ENCODE measurements at places on chromosomes 12 and 14.
A peak's percentile ranks its signal among the peaks of the same experiment; 100 is the strongest.

DNA sequence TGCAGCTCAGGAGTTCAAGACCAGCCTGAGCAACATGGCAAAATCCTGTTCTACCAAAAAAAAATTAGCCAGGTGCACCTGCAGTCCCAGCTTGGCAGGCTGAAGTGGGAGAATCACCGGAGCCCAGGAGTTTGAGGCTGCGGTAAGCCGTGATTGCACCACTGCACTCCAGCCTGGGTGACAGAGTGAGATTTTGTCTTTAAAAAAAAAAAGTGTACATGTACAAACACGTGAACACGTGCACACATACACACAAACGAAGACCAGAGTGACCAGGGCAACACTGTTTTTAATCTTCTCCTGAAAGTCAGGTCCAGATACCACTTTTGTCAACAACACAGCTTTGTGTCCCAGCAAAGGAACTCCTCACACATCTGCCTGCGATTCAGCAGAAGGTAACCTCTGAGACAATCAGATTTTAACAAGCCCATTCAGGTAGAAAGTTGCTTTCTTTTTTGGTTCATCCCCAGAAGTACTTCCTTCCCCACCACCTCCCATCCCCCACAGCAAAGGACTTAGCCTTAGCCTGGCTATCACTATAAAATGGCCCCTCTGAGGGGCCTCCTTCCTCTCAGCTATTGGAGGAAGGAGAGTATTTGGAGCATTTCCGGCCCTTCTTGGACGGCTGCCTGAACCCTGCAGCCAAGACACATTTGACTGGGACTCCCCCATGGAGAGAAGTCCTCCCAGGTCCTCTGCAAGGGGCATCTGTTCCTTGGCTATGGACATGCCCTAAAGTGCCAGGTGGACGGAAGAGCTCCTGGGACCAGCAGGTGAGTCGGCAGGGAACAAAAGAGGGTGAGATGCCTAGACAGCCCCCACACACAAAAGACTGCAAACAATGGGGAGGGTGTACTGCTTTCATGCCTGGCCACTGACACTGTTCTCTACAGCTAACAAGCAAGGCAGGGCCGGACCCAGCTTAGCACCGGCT lies 9.8 kb downstream of the CTDSP2 start:
- DNase-seq = peak; percentile 34

DNA sequence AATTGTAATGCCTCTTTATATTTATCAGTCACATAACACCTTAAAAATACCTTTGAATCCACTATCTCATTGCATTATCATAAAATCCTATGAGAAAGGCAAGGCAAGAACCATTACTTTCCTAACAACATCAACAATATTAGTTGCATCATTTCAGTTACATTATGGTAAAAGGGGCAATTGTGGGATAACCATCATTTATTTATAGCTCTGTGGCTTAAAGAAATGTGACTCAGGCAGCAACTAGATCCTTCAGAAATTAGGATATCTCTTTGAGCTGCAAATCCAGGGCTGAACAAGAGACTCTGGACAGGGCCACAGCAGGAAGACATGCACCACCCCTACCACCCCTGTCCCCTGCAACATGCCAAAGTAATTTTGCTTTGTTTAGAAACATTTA lies 36.4 kb downstream of the EPS8 start:
- DNase-seq = no peak

DNA sequence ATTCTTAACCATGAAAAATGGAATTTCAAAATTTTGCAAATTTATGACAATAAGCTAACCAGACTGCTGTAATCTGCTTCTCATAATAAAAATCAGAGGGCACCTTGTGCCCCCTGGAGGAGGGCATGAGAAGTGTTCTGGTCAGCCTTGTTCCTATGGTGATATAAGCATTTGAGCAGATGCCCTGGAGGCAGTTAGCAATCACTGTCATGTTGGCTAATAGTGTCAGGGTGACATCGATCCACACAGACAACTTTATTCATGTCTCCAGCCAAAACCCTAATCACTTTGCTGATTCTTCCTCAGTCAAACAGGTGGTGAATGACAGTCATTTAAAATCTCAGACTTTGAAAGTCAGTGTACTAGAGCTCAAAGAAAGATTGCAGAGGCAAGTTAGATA lies 943.0 kb downstream of the GALC start:
- DNase-seq = no peak

GRCh38 chr14:92880851-92881250 lies 42.1 kb upstream of the CHGA start:
- no peak for DNase-seq

GRCh38 chr14:26887847-26888246 lies 290.0 kb upstream of the NOVA1 start:
- DNase-seq = no peak

DNA sequence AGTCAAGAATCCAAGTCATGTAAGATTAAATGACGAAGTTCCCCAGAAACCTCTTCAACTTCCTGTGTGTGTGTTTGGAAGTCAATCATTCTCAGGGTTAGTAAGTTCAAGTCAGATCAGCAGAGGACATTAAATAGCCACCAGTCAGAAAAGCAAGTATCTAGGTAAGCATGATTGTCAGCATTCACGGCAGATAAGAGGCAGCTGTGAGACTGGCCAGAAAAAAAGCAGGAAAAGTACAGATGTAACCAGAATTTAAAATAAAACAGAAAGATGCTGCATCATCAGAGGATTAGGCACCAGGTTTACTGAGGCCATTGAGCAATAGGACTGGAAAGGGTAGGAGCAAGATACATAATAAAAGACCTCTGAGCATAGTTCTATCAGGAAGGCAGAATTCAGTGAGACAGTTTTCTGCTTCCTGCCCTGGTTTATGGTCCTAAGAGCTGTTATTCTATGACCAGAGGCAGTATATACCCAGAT lies 606.9 kb downstream of the FSCB start:
- DNase-seq = no peak

DNA sequence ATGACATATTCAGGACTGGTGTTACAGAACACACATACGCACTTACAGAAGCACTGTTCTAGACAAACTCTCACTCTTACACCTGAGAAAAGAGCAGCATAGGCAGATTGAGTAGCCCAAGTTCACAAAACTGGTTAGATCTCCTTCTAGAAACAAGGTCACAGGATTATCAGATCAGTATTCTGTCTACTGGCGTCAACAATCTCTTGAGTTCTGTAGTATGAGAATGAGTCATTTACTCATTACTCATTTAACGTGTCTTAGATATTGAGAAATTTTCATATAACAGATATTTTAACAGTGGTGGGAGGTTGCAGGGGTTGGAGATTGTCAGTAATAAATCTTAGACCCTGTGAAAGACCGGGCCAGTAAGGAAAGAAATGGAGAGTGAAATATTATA lies 2.8 kb upstream of the TSPAN8 start:
- no peak for DNase-seq

DNA sequence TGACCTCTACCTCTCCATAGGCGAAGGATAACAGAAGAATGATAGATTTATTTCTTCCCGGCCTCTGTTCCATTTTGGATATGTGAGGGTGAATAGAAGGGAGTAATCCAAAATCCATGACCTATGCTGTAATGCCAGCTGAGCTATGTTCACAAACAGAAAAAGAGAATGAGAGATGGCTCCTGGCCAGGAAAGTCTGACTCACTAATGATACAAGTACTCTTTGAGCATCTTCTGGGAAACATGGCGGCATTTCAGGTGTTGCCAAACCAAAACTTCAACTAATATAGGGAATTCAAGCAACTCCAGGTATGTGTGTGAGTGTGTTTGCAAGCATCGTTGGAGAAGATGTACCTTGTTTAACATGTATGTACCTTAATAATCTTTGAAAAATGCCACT lies 55.1 kb downstream of the MED13L start:
- DNase-seq = peak; percentile 35

- no peak for DNase-seq
These were observed 1795.5 kb upstream of the FLRT2 start for GRCh38 chr14:83734431-83734830.

DNA sequence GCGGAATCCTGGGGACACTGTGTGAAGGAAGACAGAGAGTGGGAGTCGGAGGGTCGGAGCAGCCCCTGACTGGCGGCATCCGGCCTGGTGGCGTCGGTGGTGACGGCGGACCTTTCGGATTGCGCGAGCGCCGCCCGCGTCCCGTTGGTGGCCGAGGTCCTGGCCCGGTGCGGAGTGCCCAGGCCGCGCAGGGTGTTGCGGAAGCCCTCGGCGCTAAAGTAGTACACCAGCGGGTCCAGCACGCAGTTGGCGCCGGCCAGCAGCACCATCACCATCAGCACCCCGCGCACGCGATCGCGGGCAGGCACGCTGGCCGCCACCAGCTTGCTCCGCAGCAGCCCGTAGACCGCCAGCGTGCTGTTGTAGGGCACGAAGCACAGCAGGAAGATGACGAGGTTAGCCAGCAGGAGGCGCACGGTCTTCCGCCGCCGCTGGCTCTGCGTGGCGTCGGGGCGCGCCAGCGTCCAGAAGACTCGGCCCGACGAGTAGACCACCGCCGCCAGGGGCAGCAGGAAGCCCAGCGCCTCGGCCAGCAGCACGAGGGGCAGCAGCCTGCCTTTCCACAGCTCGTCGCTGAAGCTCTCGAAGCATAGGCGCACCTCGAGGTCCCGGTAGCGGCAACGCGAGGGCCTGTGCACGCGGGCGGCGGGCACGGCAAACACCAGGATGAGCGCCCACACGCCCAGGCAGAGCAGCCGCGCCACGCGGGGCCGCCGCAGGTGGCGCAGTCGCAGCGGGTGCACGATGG lies 13.1 kb upstream of the CHD4 start:
- DNase-seq = no peak

DNA sequence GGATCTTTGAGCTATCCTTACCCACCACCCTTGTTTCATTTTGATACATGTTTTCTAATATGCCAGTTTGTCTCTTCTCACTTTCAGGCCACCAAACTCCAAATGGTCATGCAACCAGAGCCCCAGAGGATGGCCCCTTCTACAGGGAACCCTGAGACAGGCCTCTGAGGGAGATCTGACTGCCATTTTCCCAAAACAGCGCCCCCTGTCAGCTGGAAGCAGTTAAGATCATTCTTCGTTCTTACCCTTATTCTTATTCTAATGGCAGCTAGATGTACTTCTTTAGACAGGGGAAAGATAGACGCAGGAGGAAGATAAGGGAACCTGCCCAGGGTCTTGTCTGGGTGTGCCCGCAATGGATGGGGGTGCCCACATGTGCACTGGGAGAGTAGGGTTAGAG lies 38.4 kb downstream of the C12orf56 start:
- DNase-seq = no peak

DNA sequence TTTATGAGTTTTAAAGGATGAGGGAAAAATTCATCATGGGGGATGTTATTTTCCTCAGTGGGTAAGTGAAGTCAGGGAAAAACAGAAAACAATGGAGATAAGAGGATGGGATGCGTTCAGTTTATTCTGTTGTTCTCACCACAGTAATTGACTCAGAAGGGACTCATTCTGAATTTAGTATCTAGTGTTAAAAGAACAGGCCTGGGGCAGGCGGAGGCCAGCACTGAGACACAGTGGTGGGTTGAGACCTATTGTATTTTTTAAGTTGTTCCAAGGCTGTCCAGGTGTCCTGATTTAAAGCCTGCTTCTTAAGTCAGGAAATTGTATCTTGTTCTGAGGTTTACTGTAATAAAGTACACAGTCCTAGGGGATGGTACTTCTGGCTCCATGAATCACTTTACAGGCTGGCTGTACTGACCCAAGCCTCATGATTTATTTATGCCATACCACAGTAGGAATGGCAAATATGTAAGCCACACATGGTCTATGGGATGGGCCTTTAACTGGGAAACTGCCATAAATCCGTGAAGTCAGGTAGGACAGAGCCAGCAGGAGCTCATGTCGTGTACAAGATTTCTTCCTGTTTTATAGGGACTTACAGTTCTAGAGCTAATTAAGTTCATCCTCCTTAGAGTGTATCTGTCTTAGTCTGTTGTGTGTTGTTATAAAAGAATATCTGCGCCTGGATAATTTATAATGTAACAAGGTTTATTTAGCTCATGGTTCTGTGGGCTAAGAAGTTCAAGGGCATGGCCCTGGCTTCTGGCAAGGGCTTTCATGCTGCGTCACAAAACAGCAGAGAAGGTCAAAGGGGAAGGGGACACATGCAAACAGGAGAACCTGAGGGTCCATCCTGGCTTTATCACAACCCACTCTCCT lies 244.1 kb downstream of the FBXL14 start:
- no peak for DNase-seq

- no peak for DNase-seq
These were observed 412.6 kb downstream of the TMEM121 start for GRCh38 chr14:105938959-105939358.

DNA sequence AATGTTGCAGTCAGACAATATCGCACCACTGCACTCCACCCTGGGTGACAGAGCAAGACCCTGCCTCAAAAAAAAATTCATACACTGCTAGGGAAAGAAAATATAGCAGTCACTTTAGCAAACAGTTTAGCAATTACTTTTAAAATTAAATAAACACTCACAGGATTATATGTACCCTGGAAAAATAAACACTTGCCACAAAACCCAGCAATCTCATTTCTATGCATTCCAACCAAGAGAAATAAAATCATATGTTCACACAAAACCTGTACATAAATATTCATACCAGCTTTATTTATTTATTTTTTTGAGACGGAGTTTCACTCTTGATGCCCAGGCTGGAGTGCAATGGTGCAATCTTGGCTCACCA lies 20.2 kb downstream of the ATXN2 start:
- no peak for DNase-seq

DNA sequence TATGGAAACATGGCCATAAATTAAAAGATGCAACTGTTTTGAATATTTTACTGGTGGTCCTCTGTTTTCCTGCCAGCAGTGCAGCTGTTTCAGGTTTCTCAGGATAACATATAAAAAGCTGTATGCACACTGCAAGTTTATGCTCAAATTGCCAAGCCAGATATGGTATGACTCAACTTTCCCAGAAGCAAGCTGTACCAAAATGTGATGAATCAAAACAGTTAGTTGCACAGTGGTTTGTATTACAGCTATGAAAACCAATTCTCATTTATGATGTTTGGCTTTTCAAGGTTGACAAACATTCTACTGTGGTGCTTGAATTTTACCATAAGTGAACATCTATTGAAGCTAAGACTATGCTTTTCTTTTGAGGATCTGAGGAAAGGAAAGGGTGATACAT lies 15.5 kb downstream of the TRMT5 start:
- DNase-seq = no peak

GRCh38 chr14:88613552-88614010 lies 50.7 kb downstream of the ZC3H14 start:
- DNase-seq = no peak

- no peak for DNase-seq
These were observed 67.2 kb downstream of the BTG1 start for GRCh38 chr12:92078167-92079053.

DNA sequence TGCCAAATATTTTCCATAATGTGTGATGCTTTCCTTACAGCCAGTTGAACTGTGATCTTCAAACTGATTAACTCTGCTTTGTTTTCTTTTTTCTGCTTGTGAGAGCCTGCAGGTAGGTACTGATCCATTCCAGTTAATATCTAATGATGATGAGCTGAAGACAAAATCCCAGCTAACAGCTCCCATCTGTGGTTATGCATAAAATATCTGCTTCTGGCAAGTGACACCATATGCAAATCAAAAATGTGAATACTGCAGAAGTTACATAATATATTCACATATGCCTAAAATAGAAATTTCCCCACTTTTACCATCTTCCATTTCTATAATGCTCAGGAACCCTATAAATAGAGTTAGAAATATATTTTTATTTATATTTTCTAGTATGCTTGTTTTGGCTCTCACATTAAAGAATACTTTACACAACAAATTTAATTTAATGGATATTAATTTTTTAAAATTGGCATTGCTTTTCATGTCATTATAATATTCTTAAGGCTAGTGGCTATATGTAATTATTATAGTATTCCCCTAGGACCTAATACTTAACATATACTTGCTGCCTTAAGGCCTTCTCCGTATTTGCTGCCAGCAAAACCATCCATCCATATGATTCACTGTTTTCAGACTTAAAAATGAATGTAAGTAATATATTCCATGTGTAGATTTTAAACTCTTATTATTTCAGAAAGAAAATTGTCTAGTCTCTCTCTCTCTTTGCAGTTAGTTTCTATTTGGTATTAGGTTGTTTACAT lies 83.8 kb downstream of the CCER1 start:
- no peak for DNase-seq
